ENCODE measurements at places on chromosomes 2 and 18. TPM values are rescaled to one million over a fixed set of nuclear protein-coding genes. Genes with fewer than 3 reads are reported as not detected.

The MGAT4A gene
- 35.8 TPM for total RNA-seq

The APOB gene
- total RNA-seq, result not detected

The FOXD4L1 gene
- total RNA-seq, result 0.44 TPM

DNA sequence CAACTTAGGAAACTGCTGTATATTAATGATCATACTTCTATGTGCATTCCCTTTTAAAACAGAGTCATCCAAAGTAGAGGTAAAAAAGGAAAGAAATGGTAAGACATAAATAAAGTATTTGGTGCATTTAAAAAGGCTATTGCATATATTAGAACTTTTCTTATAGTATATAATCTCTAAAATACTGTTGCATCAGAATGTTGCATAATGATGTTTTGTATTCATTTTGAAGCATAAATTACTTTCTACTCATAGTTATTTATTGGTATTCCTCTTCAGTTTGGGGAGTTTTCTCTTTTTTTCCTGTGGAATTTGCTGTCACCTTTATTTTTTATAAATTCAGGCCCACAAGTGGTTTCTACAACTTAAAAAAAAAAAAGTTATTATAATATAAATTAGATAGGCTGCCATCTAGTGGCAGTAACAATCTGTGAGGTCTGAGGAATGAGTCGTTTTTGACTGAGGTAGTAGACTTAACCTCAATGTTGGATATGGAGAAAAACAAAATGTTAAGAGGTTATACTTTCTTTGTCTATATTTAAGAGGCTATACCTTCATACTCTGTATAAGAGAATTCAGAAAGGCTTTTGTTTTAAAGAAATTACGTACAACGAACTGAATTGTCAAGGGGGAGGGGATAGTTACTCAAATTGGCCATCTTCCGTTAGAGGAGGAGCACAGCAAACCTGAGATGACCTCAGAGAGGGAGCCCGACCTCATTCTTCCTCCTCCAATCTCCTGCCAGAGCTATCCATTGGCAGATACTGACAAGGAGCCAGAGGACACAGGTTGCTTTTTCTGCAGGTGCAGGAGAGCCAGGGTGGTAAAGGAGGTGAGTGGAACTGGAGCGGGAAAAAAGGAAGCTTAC is 23.8 kb downstream of the ANKAR start:
- DNase-seq, result no peak

- no peak for DNase-seq
Observed at GRCh38 chr2:45649462-45649857, 2.0 kb upstream of the PRKCE start.

The ERCC3 gene
- total RNA-seq, result 54.0 TPM

GRCh38 chr2:203327582-203327900 is 653 bp upstream of the ABI2 start:
- no peak for DNase-seq
